Stimulated activated CD4-positive, alpha-beta T cell treated with anti-CD3 and anti-CD28 coated beads, Interleukin-1b, Interleukin-23, amount 100 ng/mL, for 4 hours (primary cell): ENCODE measurements at places on chromosomes 2 and 18.

GRCh38 chr18:46335534-46336101, 231.4 kb downstream of the HAUS1 start:
- no peak for DNase-seq

GRCh38 chr2:207482630-207483029, 47.1 kb upstream of the CREB1 start:
- no peak for DNase-seq

GRCh38 chr2:235534678-235535422, 41.0 kb downstream of the AGAP1 start:
- DNase-seq: no peak

DNA sequence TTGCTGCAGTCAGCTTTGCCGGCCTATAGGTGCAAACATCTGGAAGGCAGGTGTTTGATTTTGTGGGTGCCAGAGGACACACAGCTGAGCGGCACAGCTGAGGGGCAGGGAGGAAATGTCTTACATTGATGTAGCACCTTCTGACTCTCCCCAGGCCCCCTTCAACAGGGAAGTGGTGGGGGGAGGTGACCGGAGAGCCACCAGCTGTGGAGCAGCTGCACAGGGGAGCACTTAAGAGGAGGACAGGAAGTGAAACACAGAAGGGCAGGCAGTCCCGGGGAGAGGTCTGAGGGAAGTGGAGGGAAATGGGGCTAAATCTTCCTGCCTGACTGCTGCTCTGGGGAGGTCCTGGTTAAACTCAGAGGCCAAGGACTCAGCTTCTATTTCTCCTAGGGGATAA, 409.1 kb downstream of the TNS1 start:
- DNase-seq: no peak

DNA sequence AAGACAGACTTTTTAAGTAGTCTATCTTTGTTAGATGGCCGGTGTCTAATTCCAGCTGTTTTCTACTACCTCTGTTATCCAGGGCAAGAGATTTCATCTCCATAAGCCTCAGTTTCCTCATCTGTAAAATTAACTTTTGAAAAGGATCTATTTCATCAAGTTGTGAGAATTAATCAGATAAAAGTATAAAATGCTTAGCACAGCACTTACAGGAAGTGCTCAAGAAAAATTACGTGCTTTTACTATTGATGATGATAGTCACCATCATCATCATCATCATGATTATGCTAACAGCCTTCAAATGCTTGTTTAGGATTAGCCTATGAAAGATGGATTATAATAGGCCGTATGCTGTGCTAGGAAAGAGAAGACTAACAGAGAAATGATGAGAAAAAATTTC, 76.2 kb downstream of the CYRIA start:
- DNase-seq: no peak

DNA sequence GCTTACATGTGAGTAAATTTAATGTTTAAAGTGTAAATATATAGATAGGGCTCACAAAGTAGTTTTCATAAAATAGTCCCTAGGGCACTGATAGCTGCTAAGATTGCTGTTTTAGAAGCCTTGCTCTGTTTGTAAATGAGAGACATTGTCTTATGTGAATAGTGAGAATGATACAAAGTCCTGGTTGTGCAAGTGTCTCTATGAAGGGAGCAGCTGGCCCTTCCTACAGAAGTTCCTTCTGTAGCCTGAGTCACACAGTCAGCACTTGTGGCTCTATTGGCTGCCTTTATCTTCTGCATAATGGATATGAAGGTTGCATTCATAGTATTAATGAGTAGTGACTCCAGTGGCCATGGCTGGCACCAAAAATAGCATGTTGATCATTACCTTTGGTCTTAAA, 279.7 kb downstream of the OSR1 start:
- DNase-seq: no peak

DNA sequence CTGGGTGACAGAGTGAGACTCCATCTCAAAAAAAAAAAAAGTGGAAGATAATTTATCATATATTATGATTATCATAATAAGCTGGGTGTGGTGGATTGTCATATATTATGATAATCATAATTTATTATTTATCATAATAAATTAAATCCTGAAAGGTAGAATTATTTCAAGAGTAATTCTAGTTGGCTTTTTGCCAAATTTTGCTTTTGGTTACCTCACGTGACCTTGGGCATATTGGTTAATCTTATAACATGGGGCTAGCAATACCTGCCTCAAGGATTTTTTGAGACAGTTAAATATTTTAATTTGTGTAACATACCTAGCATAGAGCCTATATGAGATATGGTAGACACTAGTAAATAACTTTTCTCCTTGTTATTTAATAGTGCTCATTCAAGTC, 111.3 kb upstream of the TTC27 start:
- DNase-seq: no peak

DNA sequence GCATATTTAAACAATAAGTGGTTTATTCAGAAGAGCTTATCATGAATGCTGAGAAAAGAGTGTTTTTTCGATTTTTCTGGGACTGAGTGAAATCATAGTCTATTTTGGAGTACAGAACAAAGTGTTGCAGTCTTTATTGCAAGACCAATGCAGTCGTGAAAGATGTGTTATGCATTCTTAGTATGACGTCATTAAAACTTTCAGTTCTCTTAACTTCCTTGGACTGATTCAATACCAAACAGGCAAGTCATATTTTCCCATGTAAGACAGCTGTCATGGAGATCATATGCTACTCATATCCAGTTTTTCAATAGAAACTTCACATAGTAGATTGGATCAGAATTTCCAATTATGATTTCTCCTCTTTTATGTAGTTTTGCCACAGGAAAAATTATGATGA, 92.6 kb downstream of the RIT2 start:
- DNase-seq: no peak

GRCh38 chr2:188523919-188524318, 232.2 kb downstream of the GULP1 start:
- DNase-seq: no peak

DNA sequence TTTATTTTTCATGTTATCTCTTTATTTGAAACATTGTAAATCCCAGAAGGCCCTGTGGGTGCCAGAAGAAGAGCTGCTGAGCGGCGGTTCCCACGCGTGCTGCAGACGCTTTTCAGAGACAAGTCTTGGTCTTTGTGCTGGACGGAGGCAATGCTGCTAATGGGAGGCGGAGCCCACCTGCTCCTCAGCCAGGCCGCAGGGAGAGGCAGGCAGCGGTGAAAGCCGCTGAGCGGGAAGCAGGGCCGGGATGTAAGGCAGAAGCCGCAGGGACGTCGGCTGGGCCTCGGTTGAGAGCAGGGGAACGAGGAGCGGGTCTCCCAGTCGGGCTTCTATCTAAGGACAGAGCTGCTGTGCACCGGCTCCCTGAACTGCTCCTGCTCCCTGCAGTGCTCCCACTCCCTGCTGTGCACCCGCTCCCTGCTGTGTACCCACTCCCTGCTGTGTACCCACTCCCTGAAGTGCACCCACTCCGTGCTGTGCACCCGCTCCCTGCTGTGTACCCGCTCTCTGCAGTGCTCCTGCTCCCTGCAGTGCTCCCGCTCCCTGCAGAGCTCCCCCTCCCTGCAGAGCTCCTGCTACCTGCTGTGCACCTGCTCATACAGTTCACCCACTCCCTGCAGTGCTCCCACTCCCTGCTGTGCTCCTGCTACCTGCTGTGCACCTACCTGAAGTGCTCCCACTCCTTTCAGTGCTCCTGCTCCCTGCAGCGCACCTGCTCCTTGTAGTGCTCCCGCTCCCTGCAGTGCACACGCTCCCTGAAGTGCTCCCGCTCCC, 16.4 kb downstream of the TMEM18 start:
- no peak for DNase-seq

- DNase-seq: no peak
Measured at GRCh38 chr2:158473719-158474392, 17.1 kb downstream of the PKP4 start.

GRCh38 chr2:1246239-1246638, 167.0 kb upstream of the TPO start:
- no peak for DNase-seq

DNA sequence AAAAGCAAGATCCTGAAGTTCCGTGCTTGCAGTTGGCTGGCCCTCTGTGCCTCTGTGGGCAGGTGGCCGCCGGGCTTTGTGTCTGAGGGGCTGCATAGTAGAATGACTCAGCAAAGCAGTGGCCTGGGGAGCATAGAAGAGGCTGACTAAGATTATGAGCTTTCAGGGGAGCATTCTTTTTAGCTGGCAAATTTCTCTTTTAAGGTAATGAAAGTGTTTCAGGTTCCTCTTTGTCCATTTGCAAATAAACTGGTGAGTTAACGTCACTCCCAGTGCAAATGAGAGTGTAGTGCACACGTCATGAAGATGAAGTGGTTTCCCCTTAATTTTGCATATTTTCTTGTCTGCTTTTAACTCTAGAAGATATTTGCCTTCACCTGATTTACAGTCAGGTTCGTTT, 98.6 kb downstream of the BCL2L11 start:
- DNase-seq: no peak

- DNase-seq: peak; percentile 86
Measured at GRCh38 chr2:27356382-27357181, at the start of gene GTF3C2. GTF3C2 (minus strand) TSS chr2:27356764; CDS start chr2:27343554, 13,210 bp downstream.

GRCh38 chr2:187194049-187194448, 254.0 kb downstream of the CALCRL start:
- DNase-seq: no peak

GRCh38 chr2:221705185-221705877, 133.2 kb upstream of the EPHA4 start:
- no peak for DNase-seq

- no peak for DNase-seq
Measured at GRCh38 chr18:25288340-25288938, 63.5 kb downstream of the ZNF521 start.

DNA sequence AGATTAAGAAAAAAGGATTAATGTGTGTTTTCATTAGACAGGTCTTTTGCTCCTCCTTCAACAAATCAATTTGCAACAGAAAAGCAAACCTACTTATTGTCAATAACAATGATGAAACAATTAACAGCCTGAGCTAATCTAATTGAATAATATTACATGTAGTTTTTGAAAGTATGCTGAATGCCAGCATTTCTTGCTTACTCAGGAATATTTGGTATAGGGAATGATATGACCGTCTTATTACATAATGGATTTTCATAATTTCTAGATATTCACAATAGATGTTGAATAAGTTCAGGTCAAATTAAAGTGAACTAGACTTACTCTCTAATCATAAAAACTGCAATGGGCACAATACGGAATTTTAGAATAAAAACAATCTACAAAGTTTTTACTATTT, 1493.8 kb upstream of the NXPH2 start:
- no peak for DNase-seq

DNA sequence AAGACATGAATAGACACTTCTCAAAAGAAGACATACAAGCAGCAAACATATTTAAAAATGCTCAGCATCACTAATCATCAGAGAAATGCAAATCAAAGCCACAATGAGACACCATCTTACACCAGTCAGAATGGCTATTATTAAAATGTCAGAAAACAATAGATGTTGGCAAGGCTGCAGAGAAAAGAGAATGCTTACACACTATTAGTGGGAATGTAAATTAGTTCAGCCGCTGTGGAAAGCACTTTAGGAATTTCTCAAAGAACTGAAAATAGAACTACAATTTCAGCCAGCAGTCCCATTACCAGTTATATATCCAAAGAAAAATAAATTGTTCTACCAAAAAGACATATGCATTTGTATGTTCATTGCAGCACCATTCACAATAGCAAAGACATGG, 61.7 kb downstream of the STRADB start:
- no peak for DNase-seq
